ENCODE measurements at places on chromosomes 1 and 21.

- peak; percentile 98 for DNase-seq
Observed at GRCh38 chr1:246726881-246727280, 2.7 kb downstream of the SCCPDH start.

GRCh38 chr1:98188774-98189173, 267.9 kb upstream of the DPYD start:
- no peak for DNase-seq

- no peak for DNase-seq
Observed at GRCh38 chr1:35029761-35030160, 2.0 kb downstream of the ZMYM6 start.

- DNase-seq: peak; percentile 46
Observed at GRCh38 chr1:46687093-46687659, 15.5 kb downstream of the TEX38 start.

DNA sequence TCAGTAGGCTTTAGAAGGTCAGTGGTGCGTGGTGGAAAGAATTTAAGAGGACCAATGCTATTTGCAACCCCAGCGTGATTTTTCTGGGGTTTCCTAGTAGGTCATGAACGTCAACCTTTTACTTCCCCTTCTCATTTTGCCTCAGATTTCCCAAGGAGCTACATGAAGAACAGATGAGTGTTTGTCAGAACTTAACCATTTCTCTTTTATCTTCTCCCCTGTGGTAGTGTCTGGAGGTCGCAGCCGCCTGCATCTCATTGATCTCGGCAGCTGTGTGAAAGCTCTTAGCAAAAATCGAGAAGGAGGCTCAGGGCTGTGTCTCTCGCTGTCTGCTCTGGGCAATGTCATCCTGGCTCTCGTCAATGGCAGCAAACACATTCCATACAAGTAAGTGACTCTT, 491.1 kb downstream of the KIF26B start:
- DNase-seq: no peak

DNA sequence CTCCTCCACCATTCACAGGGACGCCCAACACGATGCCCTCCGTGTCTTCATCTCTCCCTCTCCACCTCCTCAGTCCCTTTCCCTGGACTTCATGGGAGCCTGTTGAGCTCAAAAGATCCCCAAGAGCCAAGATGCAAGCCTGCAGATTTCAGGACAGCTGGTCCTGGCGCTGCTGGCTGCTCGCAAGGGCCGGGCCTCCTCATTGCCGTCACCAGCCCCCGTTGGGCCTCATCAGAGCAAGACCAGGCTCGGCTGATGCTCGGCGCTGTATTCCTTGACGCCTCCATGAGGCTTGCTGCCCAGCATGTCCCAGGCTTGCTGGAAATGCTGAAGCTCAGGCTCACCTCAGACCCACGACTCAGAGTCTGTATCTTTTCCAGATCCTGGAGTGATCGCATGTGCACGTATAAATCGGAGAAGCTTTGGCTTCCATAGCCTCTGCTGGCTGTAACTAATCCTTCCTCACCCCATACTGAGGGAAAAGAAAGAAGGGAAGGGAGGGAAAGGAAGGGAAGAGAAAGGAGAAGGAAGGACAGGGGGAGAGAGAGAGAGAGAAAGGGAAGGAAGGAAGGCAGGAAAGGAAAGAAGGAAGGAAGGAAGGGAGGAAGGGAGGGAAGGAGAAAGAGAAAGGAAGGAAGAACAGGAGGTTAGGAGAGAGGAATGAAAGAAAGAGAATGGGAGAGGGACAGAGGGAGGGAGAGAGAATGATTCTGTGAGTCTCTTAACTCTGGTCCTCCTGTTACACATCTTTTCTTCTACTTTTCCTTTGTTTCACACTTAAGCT, 94.6 kb downstream of the KCNJ15 start:
- DNase-seq: no peak

- DNase-seq: no peak
Observed at GRCh38 chr1:38463074-38463473, 396.5 kb downstream of the RRAGC start.

DNA sequence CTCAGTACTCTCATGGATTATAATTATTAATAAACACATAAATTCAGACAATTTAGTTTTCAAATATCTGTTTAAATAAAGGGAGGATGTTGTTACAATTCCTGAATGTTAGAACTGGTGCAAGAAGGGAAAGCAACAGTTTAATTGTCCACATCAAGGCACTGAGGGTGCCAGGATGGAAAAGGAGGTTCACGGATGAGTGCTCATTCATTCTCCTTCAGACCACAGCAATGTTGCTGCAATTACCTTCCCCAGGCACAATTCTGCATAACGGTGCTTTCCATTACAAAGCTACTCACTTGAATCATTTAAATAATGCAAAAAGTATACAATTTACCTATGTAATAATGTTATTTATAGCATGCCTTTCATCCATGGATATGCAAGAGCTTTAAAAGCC, 52.3 kb upstream of the COG2 start:
- no peak for DNase-seq

- DNase-seq: peak; percentile 38
Observed at GRCh38 chr1:233971753-233972152, 67.3 kb downstream of the SLC35F3 start.

GRCh38 chr1:119371815-119372214, 3.2 kb downstream of the HAO2 start:
- DNase-seq: no peak

GRCh38 chr1:239858057-239858456, 233.6 kb upstream of the FMN2 start:
- DNase-seq: no peak

GRCh38 chr1:206897175-206897574, at the start of gene IL24:
TSS of gene IL24 (plus strand) at chr1:206897443. CDS start at chr1:206897833, 390 bp downstream.
- DNase-seq: no peak

DNA sequence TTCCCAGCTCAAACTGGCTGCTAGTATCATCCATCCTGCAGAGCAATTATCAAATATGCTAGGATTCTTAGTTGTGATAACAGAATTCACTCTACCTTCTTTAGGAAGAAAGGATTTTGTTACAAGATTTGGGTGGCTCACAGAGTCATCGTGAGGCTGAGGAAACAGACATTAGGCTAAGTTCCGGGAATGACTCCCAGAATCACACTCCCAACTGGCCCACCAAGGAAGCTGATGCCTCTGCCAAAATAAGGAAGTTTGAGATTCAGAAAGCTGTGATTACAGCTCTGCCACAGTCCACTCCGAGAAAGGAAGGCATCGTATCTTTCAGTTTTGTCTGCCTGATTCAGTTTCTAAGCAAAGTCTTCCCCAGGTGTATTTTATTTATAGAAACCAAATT, 50.6 kb upstream of the LYPLAL1 start:
- peak; percentile 19 for DNase-seq

DNA sequence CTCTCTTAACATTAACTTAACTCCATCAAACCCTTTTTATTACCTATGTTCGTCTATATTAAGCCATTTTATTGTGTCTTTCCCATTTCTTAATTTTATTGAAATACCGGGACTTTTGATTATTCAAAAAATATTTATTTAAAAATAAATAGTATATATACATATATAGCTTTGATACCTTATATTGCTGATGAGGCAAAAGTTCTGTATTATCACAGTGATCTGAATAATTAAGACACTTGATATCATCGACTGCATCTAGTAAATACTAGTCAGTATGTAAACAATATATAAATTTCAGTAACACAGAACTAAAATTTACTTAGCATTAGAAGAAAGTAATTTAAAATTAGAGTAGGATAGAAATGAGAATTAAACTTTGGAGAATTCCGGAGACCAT, 22.0 kb downstream of the TTLL7 start:
- no peak for DNase-seq

GRCh38 chr1:94281361-94282142, 44.2 kb upstream of the ARHGAP29 start:
- no peak for DNase-seq

DNA sequence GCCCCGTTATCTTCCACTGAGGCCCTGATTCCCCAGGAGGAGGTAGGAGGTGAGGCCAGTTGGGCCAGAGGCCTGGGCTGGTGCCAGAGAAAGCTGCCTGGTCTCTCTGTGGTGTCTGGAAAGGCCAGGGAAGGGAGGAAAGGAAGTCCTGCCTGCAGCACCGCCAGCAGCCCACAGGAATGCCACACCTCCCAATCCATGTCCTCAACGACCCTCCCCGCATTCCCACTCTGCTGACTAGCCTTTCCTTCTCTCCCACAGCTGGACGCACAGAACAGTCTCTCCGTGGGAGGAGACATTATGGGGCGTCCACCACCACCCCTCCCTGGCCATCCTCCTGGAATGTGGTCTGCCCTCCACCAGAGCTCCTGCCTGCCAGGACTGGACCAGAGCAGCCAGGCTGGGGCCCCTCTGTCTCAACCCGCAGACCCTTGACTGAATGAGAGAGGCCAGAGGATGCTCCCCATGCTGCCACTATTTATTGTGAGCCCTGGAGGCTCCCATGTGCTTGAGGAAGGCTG, 18.0 kb downstream of the CSF1 start:
- no peak for DNase-seq

DNA sequence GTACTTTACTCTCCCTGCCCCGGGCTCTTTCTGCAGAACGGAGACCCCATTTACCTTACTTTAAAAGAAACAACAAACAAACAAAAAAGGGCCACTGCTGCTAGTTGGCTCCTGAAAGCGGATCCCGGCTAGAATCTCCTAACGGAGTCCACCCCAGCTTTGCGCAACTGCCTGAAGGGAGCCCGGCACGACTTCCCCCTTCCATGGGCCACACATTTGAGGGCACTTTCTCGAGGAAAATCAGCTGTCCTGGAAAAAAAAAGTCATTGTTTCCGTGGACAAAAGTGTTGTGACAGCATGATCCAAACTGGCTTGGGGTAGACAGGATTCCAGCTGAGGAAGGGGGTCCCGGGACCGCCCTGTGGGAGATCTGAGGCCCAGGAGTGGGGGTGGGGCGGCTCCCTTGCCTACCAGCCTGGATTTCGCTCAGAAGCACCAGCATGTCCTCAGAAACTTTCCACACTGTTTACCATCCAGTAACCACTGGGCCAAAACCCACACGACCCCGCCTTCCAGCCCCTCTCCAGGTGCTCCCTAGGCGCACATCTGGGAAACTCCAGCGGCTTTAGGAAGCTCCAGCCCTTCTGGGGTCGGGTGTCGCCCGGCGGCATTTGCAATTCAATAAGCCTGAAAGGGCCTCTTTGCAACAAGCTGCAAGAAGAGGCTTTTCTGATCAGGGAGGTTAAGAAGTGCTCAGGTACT, 4.8 kb downstream of the RIPK4 start:
- no peak for DNase-seq

DNA sequence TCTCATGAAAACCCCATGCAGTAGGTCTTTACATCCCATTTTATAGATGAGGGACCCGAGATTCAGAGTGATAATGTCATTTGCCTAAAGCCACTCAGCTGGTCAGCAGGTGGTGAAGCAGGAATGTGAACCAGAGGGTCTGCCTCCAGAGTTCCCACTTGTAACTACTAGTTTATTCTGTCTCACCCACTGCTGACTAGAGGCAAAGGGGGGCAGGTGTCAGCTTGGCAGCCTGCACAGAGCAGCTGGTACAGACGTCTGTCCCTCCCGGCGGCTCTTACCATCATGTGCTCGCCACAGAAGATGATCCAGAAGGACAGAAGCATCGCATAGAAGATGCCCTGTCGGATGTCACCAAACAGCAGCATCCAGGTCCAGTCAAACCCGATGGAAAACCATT, 82.4 kb downstream of the WLS start:
- DNase-seq: no peak

- DNase-seq: no peak
Observed at GRCh38 chr1:112309499-112309898, 86.5 kb upstream of the CTTNBP2NL start.

DNA sequence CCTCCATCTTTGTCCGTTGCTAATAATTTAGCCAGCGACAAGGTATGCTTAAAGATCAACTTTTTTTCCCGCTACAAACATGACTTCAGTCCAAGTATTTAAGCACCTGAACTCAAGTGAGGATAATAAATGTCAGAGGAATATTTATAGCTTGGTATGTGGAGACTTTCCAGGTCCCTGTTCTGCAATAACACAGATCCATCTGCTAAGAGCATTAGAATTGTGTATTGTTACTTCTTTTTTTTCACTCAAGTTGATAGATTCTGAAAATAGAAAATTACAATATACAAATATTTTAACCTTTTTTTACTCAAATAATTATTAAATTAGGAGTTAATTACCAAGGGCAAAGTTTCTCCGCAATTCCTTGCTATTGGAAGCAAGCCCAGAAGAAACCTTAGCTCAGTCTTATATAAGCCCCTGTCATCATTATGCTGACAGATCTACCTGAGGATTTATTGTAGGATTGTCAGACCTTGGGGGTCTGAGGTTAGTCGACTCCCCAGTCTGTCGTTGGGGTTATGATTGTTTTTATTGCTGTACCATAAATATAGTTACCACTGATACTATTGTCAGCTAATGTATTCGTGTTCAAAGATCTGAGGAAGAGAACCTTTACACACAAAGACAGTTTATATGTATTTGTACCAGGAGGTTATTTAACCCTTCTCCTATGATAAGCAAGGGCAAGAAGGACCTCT, 337.9 kb downstream of the TBX15 start:
- no peak for DNase-seq

GRCh38 chr1:78284354-78284753, 206.4 kb upstream of the PTGFR start:
- DNase-seq: no peak

- peak; percentile 91 for DNase-seq
Observed at GRCh38 chr21:16535102-16535422, 805.3 kb downstream of the USP25 start.

- DNase-seq: peak; percentile 26
Observed at GRCh38 chr1:87305151-87305550, 23.5 kb upstream of the LMO4 start.

DNA sequence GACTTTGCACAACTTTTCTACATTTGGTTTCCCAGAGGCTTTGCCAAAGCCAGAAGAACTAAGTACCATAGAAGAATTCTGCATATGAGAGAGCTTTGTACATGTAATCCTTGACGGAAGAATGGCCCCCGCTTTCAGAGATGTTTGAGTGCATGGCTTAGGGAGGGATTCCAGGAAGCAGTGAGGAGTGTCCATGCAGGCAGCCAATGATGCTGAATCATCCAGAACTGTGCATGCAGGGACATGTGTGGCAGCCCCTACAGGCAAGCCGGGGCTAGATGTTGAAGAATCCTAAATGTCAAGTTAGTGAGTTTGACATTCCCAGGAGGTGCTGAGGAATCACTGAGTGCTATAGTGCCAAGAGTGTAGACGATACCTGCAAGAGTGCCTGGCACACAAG, 9.9 kb upstream of the HAO2 start:
- DNase-seq: no peak

- no peak for DNase-seq
Observed at GRCh38 chr1:41486371-41487125, 2.1 kb upstream of the EDN2 start.

DNA sequence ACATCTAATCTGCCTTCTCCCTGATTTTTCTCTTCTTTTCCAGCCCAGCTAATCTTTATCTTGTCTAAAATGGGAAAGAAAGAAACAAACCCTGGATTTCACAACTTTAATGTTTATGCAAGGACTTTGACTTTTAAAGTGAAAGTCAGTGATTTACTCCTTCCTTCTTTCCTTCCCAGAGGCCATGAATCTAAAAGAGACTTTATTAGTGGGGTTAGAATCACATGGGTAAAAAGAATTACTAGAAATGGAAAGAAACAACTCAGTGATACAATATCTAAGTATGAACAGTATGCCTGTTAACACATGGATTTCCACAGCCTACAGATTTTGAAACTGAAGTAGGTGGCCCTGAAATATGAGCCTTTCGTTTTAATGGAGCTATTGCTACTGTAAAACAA, 59.8 kb upstream of the KCNK2 start:
- DNase-seq: no peak

Data from pons (tissue), 1 donor.